ENCODE measurements at places on chromosomes 12 and 14.

DNA sequence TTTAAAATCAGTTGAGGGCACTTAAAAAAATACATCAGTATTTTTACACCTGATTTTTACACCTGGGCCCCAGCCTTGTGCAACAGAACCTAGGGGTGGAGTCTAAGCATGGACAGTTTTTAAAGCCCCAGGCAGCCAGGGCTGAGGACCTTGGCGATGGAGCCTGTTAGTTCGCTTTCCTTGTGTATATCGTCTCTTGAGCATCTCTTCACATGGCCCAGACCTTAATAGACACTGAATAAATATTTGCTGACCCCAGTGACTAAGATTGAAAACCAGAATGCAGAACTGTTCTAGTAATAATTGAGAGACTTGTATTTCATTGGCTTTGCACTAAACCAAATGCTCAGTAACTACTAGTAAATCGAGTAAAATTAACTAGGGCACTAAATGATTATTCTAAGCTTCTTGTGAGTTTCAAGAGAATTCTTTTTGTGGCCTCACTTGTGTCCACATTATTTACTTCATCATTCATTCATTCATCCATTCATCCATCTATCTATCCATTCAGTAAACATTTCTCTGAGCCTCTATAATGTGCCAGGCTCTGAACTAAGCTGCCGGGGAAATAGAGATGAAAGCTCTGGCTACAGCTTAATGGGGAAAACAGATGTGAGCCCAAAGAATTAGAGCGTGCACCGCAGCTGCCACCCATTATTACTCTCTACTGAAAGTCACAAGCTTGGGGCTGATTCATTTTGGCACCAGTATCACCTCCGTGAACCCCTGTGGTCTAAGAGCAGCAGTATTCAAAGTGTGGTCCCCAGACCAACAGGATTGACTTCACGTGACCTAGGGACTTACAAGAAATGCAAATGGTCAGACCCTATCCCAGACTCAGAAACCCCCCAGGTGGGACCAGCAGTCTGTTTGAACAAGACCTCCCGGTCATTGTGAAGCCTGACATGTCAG lies 30.7 kb upstream of the BCL7A start:
- no peak for DNase-seq

DNA sequence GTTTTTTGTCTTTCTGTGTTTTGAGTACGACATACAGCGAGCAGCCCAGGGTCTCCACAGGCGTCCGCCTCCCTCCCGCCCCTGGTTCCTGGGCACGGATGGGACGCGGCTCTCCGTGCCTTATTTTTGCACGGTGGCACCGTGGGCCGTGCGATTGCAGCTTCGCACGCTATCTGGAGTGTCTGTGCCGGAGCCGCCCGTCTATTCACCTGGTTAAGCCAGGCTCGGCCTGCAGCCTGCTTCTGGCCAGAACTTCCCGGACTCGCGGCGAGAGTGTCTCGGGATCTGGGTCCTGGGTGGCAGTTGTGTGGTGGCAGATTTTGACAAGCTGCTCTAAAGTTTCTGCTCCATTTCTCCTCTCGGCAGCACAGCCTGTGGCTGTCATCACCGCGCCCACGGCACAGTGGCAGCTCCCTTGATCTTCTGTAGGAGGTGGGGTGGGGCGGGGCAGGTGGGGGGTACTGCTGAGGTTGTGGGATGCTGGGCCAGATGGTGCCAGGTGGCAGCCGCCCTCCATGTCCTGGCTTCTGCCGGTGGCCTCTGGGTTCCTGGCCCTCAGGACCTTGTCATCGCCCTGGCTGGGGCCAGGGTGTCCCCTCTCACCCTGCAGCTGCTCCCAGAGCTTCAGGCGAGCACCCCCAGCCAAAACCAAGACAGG lies 2.9 kb downstream of the MMP17 start:
- DNase-seq = no peak

- DNase-seq = no peak
Observed at GRCh38 chr12:71214511-71215285, 56.9 kb upstream of the TSPAN8 start.

GRCh38 chr14:96889091-96889490 lies 91.9 kb downstream of the VRK1 start:
- DNase-seq = no peak

DNA sequence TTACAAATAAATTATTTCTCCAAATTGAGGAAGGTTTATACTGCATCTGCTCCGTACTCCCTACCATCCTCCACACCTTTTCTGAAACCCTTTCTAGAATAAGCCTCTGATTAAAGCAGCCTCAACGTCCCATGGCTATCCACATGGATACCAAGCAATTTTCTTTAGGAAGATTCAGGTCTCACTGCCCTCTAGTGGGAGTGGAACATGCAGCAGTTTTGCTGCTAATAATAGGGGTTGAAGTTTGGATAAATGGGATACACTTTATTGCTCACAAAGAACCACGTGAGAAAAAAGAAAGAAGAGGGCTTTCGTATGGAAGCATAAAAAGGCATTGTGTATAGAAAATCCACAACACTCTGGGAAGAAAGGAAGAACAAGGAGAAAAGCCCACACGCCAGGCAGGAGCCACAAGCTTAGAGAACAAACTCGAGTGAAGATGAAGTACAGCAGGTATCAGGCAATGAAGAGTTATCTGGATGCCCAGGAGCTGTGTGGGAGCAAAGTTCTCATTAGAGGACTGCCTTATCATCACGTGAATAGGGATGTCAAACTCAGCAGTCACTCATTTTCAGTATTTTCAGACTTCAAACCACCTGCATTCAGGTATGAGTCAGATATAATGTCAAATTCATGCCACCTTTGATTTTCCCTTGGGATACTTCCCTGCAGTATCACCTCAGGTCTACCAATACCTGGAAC lies 45.8 kb downstream of the CCER1 start:
- DNase-seq = peak; percentile 31

DNA sequence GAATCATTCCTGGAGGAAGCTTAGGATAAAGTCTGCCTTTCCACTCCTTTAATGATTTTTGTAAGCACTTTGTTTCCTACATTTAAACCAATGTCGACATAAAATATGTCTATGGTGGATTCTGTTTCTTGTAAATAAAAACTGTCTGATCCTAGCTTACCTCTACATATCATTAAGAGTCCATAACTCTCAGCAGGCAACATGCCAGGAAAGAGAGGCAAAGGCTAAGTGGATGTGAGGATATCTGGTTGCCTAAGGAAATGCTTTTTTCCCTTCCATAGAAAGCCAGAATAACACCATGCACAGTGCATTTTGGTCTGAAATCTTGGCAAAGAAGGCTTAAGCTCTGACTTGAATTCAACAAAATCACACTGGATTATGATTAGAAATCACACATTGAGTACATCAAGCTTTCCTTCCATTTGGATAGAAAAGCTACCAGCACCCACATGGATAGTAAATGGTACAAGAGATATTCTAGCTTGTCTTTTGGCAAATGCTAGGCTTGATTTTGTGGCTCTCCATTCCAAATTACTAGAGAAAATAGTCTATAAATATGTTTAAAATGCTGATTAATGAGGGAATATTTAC lies 57.0 kb upstream of the CNTN1 start:
- no peak for DNase-seq

- peak; percentile 50 for DNase-seq
Observed at GRCh38 chr14:71320734-71321573, 413.7 kb downstream of the PCNX1 start.

Measured in left kidney (tissue), 8 donors.